Caco-2 (cell line): ENCODE measurements at places on chromosomes 12 and 14. TPM values are rescaled to one million over a fixed set of nuclear protein-coding genes. Genes with fewer than 3 reads are reported as not detected.

DNA sequence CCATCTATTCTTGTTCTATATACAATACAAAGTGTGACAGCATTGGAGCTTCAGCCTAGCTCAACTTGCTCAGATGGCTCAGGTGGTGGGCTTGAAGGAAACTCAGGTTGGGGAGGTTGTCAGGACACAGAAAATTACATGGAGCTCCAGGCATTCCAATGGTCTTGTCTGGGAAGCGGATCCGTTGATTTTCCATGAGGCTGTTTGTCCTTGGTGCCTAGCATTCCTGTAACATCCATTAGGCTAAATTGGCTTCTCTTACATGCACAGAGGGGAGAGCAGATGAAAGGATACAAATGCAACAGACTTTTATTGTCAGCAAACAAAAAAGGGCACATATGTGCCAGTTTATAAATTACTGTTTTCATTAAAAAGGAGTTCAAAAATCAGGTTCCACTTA lies 75.5 kb upstream of the OTX2 start:
- no peak for DNase-seq

Gene RERGL
- total RNA-seq: not detected in 2 replicates

DNA sequence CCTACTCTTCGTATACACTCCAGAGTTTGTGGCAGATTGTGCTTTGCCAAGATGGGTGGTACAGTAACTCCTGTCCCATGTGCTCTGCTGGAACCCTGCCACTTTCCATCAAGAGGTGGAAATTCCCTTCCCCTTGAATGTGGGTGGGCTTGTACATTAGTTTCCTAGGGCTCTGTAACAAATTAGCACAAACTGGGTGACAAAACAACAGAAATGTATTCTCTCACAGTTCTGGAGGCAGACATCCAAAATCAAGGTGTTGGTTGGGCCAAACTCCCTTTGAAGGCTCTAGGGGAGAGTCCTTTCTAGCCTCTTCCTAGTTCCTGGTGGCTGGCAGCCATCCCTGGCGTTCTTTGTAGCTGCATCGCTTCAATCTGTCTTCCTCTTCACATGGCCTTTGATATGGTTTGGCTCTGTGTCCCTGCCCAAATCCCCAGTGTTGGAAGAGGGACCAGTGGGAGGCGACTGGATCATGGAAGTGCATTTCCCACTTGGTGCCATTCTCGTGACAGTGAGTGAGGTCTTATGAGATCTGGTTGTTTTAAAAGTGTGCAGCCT lies 117.5 kb downstream of the VRK1 start:
- DNase-seq: no peak

- DNase-seq: no peak
These were observed 768.2 kb upstream of the ALG10B start for GRCh38 chr12:37548266-37548805.

Gene SIX6
- total RNA-seq: not detected in 2 replicates

Gene TPH2
- not detected in 2 replicates for total RNA-seq

Gene PIWIL1
- 5.1 and 5.3 TPM in 2 replicates for total RNA-seq

Gene TBX5
- not detected in 2 replicates for total RNA-seq

Gene CCDC77
- 33.0 and 33.9 TPM in 2 replicates for total RNA-seq

- DNase-seq: peak; percentile 17
These were observed 58.4 kb upstream of the DIO3 start for GRCh38 chr14:101502761-101503392.

DNA sequence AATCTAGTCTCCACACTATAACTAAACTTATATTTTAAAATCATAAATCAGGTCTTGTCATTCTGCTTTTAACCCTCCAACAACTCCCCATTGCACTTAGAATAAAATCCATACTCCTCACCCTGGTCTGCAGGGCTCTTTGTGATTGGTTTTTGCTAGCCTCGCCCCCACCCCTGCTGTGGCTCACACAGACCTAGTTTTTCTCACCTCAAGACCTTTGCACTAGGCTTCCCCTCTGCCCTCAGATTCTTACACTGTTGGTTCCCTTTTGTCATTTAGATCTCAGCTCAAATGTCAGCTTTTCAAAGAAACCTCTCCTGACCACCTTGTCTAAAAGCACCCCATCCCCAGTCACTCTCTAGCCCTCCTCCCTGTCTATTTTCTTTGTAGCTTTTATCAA lies 10.7 kb upstream of the LHX5 start:
- DNase-seq: no peak

DNA sequence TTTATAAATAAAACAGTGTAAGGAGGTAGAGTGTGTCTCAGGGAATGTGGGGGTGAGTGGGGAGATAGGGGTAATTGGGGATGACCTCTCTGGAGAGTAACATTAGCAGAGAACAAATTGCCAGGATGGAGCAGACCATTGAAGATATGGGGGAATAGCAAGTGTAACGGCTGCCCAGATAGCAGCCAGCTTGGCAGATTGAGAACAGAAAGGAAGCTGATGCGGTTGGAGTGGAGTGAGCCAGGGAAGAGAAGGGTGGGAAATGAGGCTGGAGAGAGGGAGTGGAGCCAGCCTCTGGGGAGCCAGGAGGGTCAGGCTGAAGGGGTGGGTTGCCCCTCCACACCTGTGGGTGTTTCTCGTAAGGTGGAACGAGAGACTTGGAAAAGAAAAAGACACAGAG lies 5.6 kb upstream of the ADCK1 start:
- no peak for DNase-seq

DNA sequence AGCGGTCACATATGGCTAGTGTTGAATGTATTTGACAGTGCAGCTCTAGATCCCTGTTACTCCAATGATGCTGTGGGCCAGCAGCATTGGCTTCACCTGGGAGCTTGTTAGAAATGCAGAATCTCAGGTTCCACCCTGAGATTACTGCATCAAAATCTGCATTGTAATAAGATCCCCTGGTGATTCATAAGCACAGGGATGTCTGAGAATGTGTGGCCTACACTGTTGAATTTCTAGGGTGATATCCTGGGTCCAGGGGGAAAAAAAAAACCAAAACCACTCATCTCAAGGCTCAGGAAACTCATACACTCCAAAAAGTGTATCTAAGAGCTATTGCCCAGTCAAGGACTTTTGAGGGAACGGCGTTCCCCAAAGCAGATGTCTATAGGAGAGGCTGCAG lies 196.8 kb downstream of the PPM1H start:
- no peak for DNase-seq
